ENCODE measurements at places on chromosomes 5 and 9.

DNA sequence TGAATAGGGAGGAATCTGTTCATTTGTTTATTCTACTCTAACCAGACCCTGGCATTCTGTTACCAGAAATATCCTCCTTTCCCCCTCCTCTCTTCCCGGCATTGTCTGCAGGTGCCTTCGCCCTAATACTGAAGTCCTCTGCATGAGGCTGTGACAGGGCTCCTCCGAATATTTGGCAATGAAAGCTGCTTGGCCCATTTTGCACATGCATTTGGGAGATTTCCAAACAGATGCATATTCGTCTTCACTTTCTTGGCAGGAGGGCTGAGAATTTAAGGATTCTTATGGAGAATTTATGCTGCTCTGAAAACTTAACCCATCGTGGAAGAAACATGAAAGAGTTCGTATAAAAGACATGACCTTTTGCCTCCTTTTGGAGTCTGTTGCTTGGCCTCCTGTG, 484.0 kb downstream of the ZNF608 start:
- no peak for DNase-seq

DNA sequence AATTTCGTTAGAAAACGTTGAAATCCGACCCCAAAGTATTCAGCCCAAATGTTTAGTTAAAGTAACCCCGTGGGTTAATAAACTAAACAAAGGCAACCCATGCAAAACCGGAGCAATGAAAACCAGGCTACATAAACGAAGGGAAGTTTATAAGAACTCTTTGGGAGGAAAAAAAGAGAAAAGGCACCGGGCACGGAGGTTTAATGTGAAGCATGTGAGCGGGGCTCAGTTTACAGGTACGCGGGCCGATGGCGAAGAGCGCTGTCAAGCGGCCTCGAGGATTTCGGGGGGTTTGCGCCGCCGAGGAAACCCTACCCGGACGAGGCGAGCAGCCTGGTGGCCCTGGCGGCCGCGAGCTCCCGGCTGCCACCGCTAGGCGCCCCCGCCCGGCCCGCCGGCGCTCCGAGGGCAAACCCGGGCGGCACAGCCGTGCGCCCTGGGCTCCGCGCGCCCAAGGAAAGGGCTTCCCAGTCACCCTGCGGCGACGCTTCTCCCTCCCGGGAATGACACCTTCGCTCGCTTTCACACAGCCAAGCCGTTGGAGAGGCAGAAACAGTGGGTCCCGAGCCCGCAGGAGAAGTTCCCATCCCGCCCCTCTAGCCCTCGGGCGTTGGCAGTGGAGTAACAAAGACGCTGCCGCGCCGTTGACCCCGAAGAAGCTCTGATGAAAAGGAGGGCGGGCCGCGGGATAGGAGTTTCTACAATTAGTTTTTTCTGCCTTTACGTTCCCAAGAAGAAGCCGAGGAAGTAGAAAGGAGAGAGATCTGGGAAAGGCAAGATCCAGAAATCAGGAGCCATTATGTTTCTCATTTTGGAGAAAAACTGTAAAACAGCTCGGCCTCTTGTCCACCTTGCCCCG, 126.0 kb downstream of the TMEM174 start:
- peak; percentile 6 for DNase-seq

- no peak for DNase-seq
Observed at GRCh38 chr5:178210686-178211085, 6.4 kb downstream of the HNRNPAB start.

GRCh38 chr5:7331131-7331530, 64.8 kb upstream of the ADCY2 start:
- DNase-seq = no peak

GRCh38 chr5:65742565-65743231, 20.7 kb downstream of the NLN start:
- no peak for DNase-seq

GRCh38 chr5:52878656-52879055, 90.9 kb downstream of the ITGA1 start:
- no peak for DNase-seq

- no peak for DNase-seq
Observed at GRCh38 chr5:131751506-131751905, 45.3 kb downstream of the FNIP1 start.

DNA sequence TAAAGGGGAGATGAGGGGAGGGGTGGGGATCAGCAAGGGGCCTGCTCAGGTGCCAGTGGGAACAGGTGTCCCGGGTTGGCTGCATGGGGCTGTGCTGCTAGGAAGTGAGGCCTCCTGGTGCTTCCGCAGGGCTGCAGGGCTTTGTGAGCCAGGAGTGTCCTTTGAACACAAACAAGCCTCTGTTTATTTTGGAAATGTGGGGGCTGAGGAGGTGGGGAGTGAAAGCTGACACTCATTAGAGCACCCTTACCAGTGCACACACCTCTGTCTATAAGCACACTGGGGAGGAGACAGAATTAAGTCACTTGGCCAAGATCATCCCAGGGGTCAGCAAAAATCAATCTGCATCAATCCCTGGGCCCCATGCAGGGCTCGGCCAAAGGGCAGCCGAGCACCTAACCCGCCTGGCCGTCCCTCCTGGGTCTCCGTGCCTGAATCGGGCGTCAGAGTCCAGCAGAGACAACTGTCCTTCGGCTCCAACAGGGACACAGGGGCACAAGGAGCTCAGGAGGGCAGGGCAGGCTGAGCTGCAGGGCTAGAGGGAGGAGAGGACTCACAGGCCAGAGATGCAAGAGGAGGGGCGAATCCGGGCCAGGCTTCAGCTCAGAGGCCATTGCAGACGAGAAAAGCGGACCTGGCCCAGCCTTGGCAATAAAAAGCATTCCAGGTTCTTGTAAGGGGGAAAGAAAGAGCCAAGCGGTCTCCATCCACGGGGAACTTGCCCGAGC, 99.8 kb downstream of the VAV2 start:
- no peak for DNase-seq

DNA sequence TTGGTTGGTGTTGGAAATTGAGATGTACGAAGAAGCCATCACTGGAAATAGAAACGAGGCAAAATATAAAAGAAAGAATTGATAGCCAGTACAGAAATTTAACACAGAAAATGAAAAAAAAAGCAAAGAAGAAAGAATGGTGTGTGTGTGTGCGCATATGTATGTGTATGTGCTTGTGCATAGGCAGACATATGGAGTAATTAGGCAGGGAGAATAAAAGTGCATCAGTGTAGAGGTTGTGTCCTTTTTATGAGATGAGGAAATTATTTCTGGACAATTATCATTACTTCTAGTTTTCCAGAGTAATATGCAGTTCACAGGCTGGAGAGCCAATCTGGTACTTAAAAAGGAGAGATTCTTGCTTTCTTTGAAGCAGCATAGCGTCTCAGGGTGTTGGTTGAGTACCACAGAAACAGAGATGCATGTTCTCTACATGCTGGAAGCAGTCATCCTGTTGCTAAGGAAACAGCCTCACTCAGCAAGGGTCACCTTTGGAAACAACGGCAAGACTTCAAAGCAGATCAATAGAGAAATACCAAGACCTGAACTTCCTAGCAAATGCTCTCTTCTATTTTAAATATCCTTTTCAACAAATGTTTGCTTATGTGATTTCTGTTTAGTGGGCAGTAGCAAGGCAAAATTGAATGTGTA, 172.7 kb downstream of the TAF11L14 start:
- no peak for DNase-seq

DNA sequence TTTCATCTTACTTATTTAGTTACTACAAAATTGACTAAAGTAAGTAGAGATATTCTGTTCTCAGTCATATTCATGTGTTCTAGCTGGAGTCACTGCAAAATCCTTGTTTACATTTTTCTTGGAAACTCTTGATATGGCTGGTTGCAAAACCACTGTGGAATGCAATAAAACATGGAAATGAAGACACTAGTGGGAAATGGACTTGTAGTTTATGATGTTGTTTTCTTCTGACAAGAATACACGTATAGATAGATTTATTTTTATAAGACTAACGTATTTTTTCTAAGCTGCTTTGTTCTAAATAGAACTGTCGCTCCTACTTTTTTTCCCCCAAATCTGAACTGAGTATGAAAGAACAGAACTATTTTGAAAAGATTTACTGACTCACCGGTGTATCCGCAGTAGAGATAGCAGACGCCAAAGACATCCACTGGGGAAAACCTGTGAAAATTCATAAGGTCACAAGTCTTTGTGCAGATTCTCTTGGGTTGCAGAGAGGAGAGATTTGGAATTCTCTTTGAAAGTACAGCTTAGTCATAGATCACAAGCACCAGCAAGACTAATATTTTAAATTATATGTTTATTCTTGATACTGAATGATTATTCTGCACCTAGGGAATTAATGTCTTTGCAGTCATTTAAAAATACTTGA, 119.6 kb upstream of the TAF11L2 start:
- DNase-seq = no peak

DNA sequence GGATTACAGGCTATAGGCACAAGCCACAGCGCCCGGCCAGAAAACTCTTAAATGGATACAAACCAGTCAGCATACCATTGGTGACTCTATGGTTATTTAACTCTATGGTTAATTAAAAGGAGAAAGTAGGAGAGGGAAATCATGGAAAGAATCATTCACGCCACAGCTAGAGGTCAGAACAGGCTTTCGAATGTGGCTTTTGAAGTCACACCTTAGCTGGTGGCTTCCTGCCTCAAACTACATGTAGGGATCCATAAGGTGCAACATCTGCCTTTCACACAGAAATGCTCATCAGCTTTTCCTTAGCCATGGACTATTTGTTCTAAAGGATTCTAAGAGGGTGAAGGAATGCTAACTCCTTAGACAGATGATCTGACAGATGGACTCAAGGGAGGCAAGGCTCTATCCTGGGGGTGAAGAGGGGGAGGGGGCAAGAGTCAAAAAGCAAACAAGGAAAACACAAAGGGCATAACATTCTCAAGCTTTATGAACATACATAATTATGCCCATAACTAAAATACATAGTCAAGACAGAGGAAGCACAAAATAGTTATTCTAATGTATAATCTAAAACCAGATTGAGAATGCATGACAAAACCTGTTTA, 130.9 kb downstream of the EFNA5 start:
- no peak for DNase-seq

GRCh38 chr5:77426670-77427069, 65.4 kb downstream of the WDR41 start:
- no peak for DNase-seq

DNA sequence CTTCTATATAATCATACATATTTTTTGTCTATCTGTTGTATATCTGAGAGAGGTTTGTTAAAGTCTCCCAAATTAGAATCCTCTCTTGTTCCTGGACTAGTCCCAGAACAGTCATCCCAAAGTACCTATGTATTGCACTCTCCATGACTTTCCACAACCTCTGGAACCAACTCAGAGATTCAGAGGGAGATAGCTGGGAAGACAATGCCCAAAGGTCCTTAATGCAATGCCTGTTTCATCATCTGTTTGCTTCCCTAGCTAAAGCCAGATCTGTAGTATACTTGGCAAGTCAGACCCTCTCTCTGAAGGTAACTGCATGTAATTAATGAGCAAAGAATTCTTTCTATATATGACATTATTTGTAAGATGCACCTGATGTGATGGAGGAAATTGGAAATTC, 89.4 kb downstream of the ZNF474 start:
- DNase-seq = no peak

- no peak for DNase-seq
Observed at GRCh38 chr5:123436201-123436600, 13.0 kb upstream of the CEP120 start.

GRCh38 chr9:22423566-22423965, 23.1 kb upstream of the DMRTA1 start:
- DNase-seq = no peak

DNA sequence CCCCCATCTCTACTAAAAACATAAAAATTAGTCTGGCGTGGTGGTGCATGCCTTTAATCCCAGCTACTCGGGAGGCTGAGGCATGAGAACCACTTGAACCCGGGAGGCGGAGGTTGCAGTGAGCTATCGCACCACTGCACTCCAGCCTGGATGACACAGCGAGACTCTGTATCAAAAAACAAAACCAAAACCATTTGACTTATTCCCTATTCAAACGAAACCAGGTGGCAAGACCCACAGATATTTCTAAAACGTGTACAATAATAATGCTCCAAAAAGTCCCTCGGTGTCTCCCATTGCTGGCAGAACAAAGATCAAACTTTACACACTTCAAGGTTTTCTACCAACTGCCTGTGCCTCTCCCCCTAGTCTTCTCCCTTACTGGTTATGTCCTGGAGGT, 29.8 kb downstream of the HMGCR start:
- DNase-seq = no peak

DNA sequence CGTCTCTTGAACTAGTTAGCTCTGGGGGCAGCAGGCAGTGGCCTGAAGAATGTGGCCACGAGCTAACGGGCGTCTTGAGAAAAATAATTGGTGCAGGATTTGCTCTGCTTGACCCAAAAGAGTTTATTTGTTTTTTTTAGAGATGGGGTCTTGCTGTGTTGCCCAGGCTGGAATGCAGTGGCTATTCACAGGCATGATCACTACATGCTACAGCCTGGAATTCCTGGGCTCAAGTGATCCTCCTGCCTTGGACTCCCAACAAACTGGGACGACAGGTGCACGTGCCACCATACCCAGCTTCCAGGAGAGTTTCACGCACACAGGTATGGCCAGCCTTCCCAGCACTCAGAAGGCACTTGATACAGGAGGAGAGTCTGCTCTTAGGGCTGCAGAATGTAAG, 203.8 kb downstream of the MLLT3 start:
- DNase-seq = no peak

DNA sequence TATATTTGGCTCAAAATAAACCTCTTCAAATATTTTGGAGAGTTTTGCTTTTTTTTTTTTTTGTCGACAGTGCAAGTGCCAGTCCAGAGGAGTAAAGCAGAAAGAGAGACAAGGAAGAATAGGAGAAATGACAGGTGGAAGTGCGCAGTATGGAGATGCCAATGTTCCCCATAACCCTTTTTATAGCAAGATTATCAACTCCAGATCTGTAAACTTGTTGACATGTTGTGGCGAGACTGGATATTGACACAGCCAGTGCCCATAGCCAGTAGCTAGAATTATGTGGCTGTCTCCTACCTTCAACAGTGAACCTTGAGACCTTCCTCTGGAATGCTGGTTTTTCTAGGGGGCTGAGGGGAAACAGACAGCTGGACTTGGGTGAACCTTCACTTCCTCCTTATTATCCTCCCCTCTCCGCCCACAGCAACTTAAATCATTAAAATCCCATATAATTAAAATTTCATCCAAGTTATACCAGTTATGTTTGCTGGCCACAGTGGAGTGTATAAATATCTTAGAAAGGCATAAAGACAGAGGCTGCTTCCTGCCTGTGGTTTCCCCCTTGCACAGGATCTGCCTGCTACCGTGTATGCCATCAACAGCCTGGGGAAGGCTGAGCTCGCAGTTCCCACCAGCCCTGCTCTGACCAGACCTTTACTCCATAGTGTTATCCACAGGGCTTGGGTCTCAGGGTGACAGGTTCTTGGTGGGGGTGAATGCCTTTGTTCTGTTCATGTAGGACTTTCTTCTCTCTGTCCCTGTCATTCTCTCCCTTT, 112.3 kb upstream of the ANKH start:
- no peak for DNase-seq
